ENCODE measurements at places on chromosomes 1 and 21. TPM values are rescaled to one million over a fixed set of nuclear protein-coding genes. Genes with fewer than 3 reads are reported as not detected.

GRCh38 chr21:26405071-26405470 lies 168.0 kb downstream of the CYYR1 start:
- peak; percentile 20 for ATAC-seq

GRCh38 chr1:97677702-97678101 lies 243.1 kb downstream of the DPYD start:
- ATAC-seq, result no peak

DNA sequence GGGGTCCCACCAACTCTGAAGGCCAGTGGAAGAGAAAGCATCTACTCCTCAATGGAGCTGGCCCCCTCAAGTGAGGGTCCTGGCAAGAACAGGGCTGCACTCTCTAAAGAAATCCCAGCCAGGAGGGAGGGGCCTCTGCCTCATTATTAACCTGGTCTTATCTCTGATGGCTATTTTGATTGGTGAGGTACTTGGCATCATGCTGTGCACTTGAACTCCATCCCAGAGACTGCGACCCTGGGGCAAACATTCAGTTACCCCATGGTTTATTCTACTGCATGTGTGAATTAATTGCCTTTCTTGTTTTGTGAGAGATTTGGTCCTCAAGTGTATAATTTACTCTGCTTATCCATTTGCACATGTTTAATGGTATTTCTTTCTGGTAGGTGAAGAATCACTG lies 55.0 kb upstream of the ETV3 start:
- ATAC-seq, result no peak

- no peak for ATAC-seq
These were observed 51.7 kb downstream of the CSMD2 start for GRCh38 chr1:34113362-34113761.

- ATAC-seq, result peak; percentile 70
These were observed 14.5 kb downstream of the CFAP74 start for GRCh38 chr1:1989102-1989542.

- no peak for ATAC-seq
These were observed 2.8 kb upstream of the COL18A1 start for GRCh38 chr21:45401916-45402900.

GRCh38 chr1:113042285-113043143 lies 30.5 kb upstream of the LRIG2 start:
- peak; percentile 96 for ATAC-seq

- no peak for ATAC-seq
These were observed 58.6 kb downstream of the MAST2 start for GRCh38 chr1:45862008-45862407.

- ATAC-seq, result no peak
These were observed 411.2 kb downstream of the MATN1 start for GRCh38 chr1:30312226-30312625.

DNA sequence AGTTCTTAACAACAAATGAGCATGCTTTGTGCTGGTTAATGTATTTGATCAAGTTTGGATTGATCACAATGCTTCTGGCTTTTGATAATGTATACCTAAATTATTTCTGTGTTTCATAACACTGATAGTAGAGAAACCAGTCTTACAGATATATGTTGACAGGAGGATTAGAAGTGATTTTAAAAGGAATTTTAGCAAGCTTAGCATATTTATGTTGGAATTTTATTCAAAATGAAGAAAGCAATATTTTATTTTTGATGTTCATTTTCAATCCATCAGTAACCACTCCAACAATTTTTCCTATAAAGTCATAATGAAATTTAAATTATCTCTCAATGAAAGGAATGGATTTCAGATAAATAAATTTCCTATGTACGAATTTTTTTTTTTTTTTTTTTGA lies 291.8 kb downstream of the HHIPL2 start:
- ATAC-seq, result no peak

DNA sequence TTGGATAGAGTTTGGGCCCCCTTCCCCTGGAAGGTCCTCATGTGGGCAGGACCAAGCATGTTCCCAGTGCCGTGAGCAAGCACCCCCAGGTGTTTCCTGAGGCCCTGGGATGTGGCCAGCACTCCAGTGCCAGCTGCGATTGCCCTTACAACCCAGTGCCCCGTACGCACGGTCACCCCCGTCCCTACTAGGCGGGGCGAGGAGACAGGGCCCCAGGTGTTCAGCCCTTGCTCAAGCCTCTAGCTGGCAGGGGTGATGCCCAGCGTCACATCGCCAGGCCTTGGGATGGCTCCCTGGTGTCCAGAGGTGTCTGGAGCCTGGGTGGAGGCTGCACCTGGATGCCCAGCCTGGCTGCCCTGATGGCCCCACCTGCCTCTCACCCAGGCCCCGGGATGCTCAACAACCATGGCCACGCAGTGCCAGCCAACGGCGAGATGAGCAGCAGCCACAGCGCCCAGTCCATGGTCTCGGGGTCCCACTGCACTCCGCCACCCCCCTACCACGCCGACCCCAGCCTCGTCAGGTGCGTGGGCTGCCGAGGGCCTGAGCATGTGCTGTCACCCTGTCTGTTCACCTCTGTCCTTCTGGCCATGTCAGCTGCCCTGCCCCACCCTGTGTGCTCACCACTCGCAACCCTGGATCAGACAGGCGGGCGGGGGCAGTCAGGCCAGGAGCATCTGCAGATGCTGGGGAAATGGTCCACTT lies 21.6 kb upstream of the CCDC27 start:
- ATAC-seq, result no peak

DNA sequence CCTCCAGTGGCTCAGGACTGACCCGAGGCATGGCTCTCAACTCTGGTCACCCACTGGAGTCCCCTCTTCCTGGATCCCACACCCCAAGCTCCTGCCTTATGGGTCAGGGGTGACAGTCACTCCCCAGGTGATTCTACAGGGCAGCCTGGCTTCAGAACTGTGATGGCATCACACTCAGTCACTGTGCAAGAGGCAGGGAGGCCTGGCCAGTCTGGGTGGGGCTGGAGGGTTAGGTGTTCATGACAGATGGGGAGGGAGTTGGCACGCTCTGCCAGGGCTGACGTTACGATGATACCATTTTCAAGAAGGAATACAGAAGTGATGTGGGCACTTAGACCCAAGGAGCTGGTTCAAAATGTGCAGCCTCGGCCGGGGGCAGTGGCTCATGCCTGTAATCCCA lies 25.2 kb upstream of the ABCG1 start:
- no peak for ATAC-seq

GRCh38 chr1:4976859-4977440 lies 322.5 kb downstream of the AJAP1 start:
- no peak for ATAC-seq

- ATAC-seq, result no peak
These were observed 65.7 kb downstream of the SETD4 start for GRCh38 chr21:35994613-35995012.

- no peak for ATAC-seq
These were observed 97.0 kb downstream of the MT1HL1 start for GRCh38 chr1:236907205-236907604.

- no peak for ATAC-seq
These were observed 77.5 kb downstream of the PAPPA2 start for GRCh38 chr1:176540428-176540827.

DNA sequence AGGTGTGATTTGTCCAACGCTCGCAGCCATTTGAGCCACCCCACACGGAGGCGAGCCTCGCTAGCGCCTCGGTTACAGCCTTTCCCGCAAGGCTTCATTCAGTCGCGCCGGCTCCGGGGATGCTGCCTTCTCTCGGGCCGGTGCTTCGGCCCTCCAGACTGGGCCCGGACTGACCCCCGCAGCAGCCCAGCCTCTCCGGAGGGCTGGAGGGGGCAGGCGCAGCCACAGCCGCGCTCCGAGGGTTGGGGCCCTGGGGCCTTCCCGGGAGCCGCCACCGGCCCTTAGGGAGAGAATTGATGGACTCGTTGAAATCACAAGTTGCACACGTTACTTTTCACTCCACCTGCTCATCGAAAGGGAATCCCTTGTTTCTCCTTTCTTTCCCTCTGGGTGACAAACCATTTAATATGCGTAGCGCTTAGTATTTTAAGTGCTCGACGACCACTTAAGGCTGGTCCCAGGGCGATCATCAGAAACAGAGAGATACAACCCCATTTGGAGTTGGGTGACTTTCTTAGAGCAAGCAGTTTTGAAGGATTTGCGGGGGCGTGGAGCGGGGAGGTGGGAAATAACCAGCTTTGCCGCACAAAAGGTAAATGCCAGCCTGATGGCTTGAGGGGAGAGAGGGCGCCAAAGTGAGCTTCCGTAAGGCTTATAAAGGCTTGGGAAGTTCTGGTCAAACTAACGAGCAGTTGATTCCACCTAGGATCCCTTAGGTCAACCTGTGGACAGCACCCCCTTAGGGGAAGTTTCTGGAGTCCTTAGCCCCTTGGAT lies 24.6 kb upstream of the ENAH start:
- ATAC-seq, result no peak

DNA sequence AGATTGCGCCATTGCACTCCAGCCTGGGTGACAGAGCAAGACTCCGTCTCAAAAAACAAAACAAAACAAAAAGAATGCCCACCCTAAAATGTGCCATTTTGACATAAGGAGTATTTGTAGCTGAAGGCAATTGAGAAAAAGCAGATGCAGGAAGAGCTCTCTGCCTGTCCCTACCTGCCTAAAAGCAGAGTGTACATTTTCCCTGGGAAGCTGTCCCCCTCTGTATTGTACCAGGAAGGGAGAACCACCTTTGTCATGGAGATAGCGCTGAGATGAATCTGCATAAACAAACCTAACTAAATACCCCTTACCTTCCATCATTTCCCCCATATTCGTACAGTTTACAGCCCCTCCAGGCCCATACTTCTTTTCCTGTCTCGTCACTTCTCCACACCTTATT lies 94.4 kb upstream of the SLC45A1 start:
- ATAC-seq, result no peak

DNA sequence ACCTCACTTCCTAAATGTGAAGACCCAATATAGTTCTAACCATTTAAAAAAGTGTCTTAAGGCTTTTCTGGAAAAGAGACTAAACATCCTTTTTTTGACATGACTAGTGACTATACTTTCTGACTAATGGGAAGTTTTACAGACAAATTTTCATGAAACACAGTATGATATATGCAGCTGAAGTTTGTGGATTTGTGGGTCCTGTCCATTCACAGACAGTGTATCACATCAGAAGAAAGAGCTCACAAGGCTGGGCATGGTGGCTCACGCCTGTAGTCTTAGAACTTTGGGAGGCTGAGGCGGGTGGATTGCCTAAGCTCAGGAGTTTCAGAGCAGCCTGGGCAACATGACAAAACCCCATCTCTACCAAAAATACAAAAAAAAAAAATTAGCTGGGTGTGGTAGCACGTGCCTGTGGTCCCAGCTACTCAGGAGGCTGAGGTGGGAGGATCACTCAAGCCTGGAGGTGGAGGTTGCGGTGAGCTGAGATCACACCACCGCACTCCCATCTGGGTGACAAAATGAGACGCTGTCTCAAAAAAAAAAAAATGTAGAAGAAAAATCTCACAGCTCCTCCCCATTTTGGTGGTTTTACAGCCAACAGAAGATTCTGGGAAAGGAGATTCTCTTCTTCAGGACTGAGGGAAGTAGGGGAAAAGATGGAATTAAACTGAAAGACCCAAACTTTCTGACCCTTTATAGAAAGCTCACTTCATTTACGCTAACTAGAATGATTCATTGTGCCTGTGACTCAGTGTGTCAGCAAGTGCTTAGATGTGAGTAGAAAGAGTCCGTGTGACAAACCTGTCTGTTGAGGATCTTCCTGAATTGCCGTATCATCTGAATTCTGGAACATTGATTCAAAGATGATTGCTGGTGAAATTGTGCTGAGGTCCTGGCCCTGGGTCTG lies 15.2 kb upstream of the YRDC start:
- ATAC-seq, result no peak

GRCh38 chr1:87642581-87643221 lies 314.0 kb downstream of the LMO4 start:
- ATAC-seq, result peak; percentile 83

DNA sequence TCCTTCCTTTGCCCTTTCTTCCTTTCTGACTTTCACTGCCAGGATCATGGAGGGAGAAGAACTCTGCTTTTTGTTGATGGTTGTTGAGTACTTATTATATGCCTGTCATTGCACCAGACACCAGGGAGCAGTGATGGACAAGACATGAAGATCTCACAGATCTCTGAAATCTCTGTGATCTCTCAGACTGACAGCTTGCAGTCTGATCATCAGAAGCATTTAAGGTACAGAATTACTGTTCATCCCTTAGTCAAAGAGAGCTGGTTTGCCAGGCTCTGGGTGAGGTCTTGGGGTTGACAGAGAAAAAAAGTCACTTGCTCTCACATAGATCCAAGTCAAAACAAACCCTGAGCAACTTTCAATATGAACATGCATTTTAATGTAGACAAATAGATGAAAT lies 299.5 kb upstream of the FMN2 start:
- ATAC-seq, result no peak

DNA sequence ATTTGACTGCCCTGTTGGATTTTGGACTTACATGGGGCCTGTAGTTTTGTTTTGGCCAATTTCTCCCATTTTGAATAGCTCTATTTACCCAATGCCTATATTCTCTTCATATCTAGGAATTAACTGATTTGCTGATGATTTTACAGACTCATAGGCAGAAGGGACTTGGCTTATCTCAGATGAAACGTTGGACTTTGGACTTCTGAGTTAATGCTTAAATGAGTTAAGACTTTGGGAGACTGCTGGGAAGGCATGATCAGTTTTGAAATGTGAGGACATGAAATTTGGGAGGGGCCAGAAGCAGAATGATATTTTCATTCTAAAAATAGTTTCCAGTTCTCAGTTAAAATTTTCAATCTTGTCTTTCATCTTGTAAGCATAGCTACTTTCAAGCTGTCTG lies 222.3 kb downstream of the COP1 start:
- ATAC-seq, result no peak

- no peak for ATAC-seq
These were observed 111.9 kb downstream of the ZBTB18 start for GRCh38 chr1:244162786-244163530.

- ATAC-seq, result no peak
These were observed 41.3 kb downstream of the ICOSLG start for GRCh38 chr21:44199448-44199847.

GRCh38 chr1:233327651-233328141 lies at the start of gene MAP3K21:
Gene MAP3K21 (plus strand): TSS chr1:233327724. CDS start chr1:233328029, 305 bp downstream.
- peak; percentile 73 for ATAC-seq

DNA sequence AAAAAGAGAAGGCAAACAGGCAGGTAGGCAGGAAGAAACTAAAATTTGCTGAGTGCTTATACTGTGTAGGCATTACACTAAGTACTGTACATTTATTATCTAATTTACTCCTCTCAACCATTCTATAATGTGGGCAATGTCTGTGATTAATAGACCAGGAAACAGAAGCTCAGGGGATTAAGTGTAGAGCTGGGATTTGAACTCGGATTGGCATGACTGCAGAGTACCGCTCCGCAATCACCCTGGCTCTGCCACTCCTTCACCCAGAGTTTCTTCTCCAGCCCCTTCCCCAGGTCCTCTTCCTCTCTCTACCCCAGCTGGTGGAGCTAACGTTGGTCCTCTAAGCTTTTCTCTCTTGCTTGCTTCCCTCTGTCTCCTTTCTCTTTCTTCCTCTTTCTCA lies 11.5 kb upstream of the S100A2 start:
- no peak for ATAC-seq

Gene TSSK3
- 2.3 TPM for total RNA-seq

Gene PINK1
- total RNA-seq, result 58.8 TPM

Gene WNT3A
- 0.41 TPM for total RNA-seq

Gene KNCN
- 1.6 TPM for total RNA-seq

Gene GOLT1A
- total RNA-seq, result not detected

Gene RHOU
- total RNA-seq, result 6.0 TPM

Gene UTS2
- total RNA-seq, result 2.9 TPM

Gene MR1
- 2.1 TPM for total RNA-seq

Gene KLHDC7A
- 0.61 TPM for total RNA-seq

Gene GPR3
- total RNA-seq, result 2.4 TPM

Gene TRIM63
- 1.0 TPM for total RNA-seq

Gene RASSF5
- total RNA-seq, result 6.5 TPM

Gene SUMO3
- total RNA-seq, result 62.4 TPM

Gene DDOST
- 207 TPM for total RNA-seq

Gene PLA2G2C
- 0.53 TPM for total RNA-seq
